H9 (cell line): ENCODE measurements at places on chromosomes 1 and 21. TPM values are rescaled to one million over a fixed set of nuclear protein-coding genes. Genes with fewer than 3 reads are reported as not detected.
A peak's percentile ranks its signal among the peaks of the same experiment; 100 is the strongest.

TXNIP gene
- total RNA-seq = 20.8 and 23.2 TPM in 2 replicates

GPR157 gene
- total RNA-seq = 3.8 and 4.1 TPM in 2 replicates

DNA sequence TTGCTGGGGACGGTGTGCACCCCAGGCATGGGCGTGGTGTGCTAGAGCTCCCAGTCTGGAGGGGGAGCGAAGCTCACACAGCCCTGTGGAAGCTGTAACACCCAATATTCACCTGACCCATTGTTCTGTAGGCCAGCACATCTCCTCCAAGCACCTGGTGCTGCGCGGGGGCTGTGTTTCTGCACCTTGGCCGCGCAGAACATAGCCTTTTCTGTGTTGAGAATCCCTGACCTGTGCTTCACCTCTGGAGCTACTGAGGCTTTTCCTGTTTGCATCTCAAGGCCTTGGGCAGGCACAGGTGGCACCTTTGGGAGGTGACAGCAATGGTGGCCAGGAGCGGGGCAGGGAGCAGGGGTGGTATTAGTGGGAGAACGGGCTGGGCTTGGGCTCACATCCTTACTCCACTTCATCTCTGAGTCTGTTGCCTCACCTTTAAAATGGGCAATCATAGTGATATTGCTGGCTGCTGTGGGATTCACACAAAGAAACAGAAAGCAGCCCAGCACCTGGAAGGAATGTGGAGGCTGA is 343.9 kb upstream of the AJAP1 start:
- no peak for DNase-seq

DNA sequence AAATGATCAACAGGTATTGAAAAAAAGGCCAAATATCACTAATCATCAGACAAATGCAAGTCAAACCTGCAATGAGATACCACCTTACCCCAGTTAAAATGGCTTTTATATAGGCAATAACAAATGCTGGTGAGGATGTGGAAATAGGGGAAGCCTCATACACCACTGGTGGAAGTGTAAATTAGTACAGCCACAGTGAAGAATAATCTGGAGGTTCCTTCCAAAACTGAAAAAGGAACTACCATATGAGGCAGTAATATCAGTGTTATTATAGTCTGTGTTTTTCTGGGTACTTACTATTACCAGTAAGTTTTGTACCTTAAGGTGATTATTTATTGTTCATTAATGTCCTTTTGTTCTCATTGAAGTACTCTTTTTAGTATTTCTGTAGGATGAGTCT is 201.3 kb downstream of the MRPL39 start:
- DNase-seq = no peak

DNA sequence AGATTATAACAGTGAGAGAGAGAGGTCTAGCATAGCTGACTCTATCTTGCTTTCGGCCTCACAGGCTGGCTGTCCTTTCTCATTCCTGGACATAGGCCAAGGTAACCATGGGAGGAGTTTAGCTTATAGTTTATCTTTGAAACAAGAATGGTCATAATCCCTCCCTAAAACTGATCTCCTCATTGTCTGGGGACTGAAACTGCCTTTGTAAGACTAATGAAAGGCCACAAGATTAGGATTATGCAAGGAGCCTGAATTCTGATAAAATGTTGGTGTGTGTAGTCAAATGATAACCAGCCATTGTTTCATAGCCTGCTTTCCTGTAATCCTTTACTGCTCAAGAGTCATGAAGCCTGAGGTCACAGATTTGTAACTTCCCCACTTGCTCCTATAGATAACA is 131.9 kb upstream of the LYPLAL1 start:
- DNase-seq = no peak

DNA sequence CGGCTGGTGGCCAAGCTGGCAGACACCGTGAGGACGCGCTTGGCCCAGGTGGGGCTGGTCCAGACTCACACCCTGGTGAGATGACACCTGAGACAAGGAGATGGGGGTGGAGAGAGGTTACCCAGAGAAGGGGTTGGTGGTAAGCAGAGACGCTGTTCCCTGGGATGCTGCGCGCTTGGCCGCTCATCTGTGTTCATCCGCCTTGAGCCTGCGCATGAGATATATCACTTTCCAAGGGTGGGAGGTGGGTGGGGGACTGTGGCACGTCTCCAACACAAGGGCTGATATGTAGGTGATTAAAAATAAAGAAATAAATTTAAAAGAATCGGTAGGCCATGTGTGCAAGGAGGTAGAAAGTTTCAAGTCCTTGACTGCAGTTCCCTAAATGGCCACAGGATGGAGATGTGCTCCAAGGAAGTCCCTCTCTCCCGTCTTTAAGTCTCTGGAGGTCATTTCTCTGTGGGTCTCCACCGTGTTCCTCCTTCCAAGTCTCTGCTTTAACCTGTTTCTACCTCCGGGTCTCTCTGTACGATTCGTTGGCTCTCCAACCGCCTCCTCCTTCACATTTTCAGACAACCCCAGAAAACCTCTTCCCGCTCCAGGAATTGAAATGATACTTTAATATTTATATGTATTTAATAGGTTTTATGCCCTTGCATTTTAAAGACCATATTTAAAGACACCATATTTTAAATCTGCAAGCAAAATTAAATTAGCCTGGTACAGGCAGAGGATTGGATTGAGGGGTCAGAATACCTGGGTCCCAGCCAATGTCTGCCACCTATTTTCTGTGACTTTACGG is 4.5 kb downstream of the TTC24 start:
- peak; percentile 85 for DNase-seq

DNA sequence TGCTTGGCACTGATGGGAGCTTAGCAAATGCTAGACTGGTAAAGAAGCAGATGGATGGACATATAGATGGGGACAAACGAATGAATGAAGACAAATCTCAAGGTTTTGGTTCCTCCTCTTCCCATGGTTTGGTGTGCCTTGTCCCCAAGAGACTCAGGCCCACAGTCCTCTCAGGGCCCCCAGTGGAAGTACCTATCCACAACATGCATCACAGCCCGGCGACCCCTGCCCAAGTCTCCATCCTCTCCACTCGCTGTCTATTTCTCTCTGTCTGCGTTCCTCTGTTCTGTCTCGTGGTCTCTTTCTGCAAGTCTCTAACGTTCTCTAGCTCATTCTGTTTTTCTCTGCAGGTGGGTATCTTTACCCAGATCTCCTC is 85.8 kb downstream of the GLIS1 start:
- DNase-seq = no peak

DNA sequence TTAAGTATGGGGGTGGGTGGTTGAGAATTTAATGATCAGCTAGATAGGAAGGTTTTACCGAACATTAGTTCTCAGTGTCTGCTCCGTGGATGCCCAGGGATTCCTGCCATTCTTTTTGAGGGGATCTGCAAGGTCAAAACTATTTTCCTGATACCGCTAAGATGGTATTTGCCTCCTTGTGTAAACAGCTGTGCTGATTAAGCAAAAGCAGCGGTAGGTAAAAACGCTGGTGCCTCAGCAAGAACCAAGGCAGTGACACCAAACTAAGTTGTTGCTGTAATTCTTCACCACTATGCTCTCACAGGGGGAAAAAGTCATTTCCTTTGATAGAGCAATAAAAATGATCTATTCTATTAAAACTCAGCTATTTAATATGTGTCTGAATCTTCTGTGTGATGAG is 229.0 kb downstream of the FMN2 start:
- no peak for DNase-seq

DNA sequence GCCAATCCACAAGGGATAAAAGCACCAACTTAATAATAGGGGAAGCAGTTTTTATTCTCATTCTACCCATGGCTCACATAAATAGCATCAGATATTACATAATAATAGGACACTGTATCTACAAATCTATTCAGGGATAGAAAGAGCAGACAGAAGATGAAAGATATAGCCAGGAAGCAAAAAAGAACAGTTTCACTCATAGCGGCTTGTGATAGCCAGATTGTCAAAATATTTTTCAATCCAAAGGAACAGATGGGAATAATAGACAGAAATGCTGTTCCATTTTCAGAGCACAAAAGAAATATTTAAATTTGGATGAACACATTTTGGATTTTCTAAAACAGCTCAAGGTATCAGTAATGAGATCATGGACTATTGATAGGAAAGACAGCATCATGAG is 232.5 kb upstream of the GREM2 start:
- no peak for DNase-seq

- DNase-seq = no peak
These were observed 30.7 kb upstream of the WASF2 start for GRCh38 chr1:27520651-27521050.

- no peak for DNase-seq
These were observed 41.5 kb downstream of the GRHL3 start for GRCh38 chr1:24360681-24361080.

GRCh38 chr1:119008483-119009311 is 20.6 kb upstream of the TBX15 start:
- peak; percentile 60 for DNase-seq

DNA sequence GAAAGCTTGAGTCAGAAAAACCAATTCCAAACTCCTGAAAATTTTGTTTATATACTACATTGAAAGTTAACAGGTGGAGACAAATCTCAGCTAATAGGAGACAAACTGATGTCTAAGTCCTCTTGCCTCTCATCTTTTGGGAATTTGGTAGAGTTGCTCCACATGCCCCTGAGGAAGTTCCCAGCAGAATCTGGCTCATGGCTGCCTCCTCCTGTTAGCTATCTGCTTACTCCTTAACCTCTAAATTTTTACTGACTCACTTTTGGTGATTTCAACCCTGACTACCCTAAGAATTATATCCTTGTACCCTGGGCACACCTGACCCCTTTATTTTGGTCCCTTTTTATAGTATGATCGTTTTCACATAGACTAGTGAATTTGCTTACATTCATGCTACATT is 633.7 kb upstream of the USP24 start:
- DNase-seq = peak; percentile 45

GRCh38 chr1:102901996-102902395 is 206.3 kb downstream of the COL11A1 start:
- DNase-seq = no peak

DNA sequence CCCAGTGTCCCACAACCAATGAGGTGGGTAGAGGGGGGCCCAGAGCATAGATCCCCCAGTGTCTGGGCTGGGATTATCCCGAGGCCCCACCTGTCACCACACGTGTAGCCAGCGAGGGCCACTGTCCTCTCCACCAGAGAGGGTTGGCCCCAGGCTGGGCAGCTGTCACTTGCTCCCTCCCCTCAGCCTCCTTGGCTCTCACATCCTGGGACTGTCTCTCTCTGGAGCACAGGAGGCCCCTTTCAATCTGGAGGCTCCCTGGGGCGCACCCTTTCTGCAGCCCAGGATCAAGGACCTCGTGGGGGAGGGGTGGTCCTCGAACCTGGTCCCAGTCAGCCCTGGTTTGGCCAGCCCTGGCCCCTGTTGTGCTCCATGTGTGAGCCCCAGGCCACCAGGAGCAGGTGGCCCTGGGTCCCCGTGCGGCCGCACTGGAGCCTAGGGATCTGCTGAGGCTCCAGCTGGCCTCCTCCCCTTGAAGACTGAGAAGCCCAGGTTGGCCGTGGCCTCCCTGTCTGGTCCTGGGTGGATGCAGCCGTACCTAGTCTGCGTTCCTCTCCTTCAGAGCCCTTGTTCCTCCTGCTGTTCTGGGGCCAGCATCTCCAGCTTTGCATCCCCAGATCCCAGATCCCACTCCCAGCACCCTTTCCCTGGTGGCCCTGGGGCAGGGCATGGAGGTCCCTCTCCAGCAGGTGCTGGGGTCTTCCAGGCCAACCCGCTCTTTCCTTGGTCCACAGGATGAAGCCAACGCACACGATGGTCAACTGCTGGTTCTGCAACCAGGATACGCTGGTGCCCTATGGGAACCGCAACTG is 6.7 kb downstream of the TMEM201 start:
- no peak for DNase-seq

GRCh38 chr1:1293263-1294249 is 13.3 kb downstream of the SCNN1D start:
- DNase-seq = peak; percentile 81

DNA sequence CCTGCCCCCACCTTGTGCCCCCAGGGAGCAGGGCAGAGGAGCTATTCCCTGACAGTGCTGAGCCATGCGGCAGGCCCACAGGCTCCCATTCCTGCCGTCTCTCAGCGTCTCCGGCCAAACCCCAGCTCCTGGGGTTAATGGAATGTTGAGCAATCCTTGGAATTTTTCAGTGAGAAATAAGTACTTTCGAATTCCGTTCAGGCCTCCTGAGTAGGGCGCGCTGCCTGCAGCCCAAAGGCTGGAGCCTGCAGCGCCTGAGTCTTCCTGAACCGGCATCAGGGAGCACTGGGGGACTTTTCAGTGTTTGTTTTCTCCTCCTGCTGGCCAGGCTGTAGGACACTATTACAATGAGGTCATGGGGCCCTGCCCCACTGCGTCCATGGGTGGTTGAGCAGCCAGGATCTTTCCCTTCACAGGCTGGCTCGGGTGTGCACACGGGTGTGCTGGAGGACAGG is 33.3 kb upstream of the CSF1 start:
- DNase-seq = peak; percentile 83

DNA sequence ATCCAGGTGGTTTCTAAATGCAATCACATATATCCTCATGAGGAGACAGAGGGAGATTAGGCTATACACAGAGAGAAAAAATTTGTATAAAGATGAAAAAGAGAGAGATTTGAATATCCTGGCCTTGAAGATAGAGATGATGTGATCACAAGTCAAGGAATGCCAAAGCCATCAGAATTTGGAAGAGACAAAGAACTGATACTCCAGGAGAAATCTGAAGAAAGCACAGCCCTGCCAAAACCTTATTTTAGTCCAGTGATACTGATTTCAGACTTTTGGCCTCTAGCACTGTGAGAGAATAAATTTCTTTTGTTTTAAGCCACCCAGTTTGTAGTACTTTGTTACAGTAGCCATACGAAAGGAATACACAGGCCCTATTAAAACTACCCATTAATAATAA is 33.4 kb downstream of the DOCK7 start:
- no peak for DNase-seq

DNA sequence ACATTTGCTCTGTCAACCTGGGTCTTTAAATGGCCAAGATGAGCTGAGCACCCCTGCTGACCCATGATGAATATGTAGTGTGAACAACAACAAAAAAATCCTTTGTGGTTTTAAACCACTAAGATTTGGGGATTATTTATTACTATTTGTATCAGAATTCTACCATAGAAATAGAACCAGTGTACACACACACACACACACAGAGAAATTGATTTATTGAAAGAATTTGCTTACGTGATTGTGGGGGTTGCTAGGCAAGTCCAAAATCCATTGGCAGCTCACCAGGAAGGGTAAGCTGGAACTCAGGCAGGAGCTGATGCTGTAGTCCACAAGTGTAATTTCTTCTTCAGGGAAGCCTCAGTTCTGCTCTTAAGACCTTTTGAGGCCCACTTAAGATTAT is 82.5 kb upstream of the MAP1LC3C start:
- no peak for DNase-seq
